Muscle of arm (tissue), 14 donors: ENCODE measurements at places on chromosomes 5 and 9. TPM values are rescaled to one million over a fixed set of nuclear protein-coding genes. Genes with fewer than 3 reads are reported as not detected.

The BTNL8 gene
- polyA plus RNA-seq, result not detected

The ASPN gene
- polyA plus RNA-seq, result 339 TPM

The EIF4E1B gene
- polyA plus RNA-seq, result not detected

The MAMDC4 gene
- 5.0 TPM for polyA plus RNA-seq

The DCP2 gene
- 23.3 TPM for polyA plus RNA-seq

The C9orf40 gene
- 6.4 TPM for polyA plus RNA-seq

The FAM221B gene
- 0.12 TPM for polyA plus RNA-seq

The SPATA31D4 gene
- polyA plus RNA-seq, result not detected

The SAPCD2 gene
- polyA plus RNA-seq, result 3.3 TPM

The AK8 gene
- 0.55 TPM for polyA plus RNA-seq

The ENTREP1 gene
- 46.8 TPM for polyA plus RNA-seq

The NMUR2 gene
- polyA plus RNA-seq, result not detected

The PCDHA7 gene
- 0.28 TPM for polyA plus RNA-seq
